ENCODE measurements at places on chromosomes 7 and 10.

DNA sequence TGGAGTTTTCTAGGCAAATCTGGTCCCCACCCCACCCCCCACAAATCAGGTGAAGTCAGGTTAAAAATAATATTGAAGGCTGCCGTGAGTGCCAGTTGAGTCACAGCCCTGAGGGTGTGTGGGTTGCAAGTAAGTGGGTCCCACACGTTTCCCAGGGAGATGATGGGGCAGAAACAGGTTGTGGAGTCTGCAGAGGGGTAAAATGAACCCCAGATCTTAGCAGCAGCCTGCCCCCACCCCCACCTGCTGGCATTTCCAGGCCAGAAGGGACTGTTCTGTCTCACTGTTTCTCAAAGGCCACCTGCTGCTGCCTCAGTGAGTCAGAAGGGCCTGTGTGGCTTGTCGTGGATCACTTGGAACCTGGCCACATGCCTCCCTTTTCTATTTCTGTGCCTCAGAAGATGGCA lies 59.8 kb upstream of the SMNDC1 start:
- no peak for DNase-seq

DNA sequence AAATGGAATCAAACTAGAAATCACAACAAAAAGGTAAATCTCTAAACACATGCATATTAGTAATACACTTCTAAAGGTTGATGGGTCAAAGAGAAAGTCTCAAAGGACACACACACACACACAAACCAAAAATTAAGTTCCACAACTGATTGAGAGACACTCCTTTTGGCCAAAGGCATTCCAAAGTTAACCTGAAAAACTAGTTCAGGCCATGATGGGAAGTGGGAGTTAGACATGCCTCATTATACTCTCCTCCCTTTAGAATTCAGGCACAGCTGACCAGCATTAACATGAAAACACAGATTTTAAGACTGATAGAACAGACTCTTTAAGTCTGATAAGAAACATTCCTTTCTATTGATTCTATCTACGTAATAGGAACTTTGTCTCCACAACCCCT lies 332.4 kb upstream of the IGFBP3 start:
- DNase-seq: no peak

DNA sequence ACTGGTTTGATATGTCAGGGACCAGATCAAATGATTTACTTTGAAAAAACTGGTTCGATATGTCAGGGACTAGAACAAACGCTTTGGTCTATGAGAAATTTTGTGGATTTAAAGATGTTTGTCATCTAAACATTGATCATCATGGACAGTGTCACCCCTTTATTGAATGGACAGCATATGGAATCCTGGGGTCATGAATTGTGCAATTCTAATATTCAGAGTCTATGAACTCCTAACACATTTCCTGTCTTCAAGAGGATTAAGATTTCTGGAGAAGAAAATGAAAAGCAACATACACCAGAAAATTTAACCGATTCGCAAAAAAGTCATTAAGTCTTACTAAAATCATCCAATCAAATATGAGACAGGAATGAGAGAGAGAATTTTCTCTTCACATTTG lies 106.4 kb upstream of the FAM133B start:
- no peak for DNase-seq

GRCh38 chr10:480928-481552 lies 208.4 kb downstream of the DIP2C start:
- peak; percentile 51 for DNase-seq

DNA sequence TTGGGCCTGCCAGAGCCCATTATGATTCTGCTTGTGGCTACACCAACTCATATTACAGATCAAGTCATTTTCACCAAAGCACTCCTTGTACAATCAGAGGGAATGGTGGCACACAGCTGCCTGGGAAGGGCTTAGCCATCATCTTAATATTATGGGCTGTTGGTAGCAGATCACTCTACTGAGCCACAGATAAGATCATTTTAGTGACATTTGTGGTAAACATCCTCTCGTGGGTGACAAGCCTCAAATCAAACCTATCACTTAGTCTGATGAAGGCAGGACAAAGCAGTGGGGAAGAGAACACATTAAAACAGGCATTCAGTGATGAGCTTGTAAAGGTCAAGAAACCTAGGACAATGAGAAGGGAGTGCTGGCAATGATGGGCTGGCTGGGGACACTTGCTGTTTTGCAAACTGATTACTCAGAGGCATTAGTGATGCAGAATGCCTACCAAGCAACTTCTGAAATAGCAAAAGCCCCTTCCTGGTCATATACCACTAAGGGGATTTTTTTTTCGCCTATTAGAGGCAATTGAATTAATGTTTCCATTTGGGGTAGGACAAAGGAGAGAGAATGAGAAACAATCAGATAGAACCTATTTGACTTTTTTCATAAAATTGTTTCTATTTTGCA lies 137.5 kb upstream of the WDR11 start:
- DNase-seq: no peak

Data from SK-MEL-5 (cell line).